Chondrocyte (in vitro differentiated cells): ENCODE measurements at places on chromosomes 11 and 22. TPM values are rescaled to one million over a fixed set of nuclear protein-coding genes. Genes with fewer than 3 reads are reported as not detected.

POTEH gene
- not detected in 3 replicates for total RNA-seq

MRGPRX4 gene
- total RNA-seq = not detected in 3 replicates

KCNJ5 gene
- total RNA-seq = 0.15 to 0.18 TPM in 2 of 3 replicates, not detected in the other

CCDC89 gene
- total RNA-seq = 0.26 to 0.30 TPM (median 0.29 TPM) in 3 replicates

IL17REL gene
- 0.17 to 0.23 TPM in 2 of 3 replicates, not detected in the other for total RNA-seq

GRCh38 chr11:133570376-133570775 lies 38.1 kb upstream of the OPCML start:
- H3K36me3 ChIP-seq = no peaks in the 10 kb centered on the region
- no peak overlapping the region for H3K27ac ChIP-seq
- H3K4me1 ChIP-seq = no peaks in the 10 kb centered on the region
- H3K4me3 ChIP-seq = no peak overlapping the region
- no peak for DNase-seq

DNA sequence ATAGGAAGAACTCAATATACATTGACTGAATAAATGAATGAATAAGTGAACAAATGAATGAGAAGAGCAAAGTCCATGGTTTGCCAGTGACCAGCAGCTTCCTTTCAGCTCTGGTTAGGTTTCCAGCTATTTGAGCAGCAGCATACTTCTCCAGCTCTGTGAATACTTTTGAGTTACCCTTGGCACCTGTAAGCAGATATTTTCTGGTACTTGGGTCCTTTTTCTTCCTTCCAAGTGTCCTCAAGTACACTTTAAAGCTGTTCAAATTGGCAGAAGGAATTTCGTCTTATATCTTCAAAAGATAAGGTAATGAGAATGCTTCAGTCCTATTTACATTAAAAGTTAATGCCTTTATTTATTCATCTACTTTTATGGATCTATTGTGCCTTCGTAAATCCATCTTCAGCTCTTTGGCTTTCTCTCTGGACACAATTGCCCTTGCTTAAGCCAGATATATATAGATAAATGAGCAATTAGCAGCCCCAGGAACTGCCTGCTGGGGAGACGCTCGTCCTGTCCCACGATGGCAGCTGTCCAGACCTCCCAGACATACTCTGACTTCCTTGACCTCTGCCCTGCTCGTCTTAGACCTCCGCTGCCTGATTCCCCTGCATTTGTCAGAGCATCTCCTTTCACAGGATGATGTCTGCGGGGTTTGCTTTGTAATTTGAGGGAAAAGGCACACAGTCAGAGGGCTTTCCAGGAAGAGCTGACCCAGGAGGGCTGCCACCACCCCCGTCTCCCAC lies 926.3 kb downstream of the OPCML start:
- DNase-seq = no peak
- peaks cover 28% of the 10 kb centered on the region for H3K4me1 ChIP-seq
- H3K27ac ChIP-seq = no peak overlapping the region
- no peaks in the 10 kb centered on the region for H3K36me3 ChIP-seq

- H3K27ac ChIP-seq = no peak overlapping the region
- no peaks in the 10 kb centered on the region for H3K27me3 ChIP-seq
- no peaks in the 10 kb centered on the region for H3K36me3 ChIP-seq
- no peak overlapping the region for H3K4me3 ChIP-seq
- peaks cover 2% of the 10 kb centered on the region for H3K4me1 ChIP-seq
- DNase-seq = no peak
Measured at GRCh38 chr11:790721-791564, 1.1 kb upstream of the CEND1 start.
